Epithelial cell of prostate (primary cell): ENCODE measurements at places on chromosomes 3 and 15.

DNA sequence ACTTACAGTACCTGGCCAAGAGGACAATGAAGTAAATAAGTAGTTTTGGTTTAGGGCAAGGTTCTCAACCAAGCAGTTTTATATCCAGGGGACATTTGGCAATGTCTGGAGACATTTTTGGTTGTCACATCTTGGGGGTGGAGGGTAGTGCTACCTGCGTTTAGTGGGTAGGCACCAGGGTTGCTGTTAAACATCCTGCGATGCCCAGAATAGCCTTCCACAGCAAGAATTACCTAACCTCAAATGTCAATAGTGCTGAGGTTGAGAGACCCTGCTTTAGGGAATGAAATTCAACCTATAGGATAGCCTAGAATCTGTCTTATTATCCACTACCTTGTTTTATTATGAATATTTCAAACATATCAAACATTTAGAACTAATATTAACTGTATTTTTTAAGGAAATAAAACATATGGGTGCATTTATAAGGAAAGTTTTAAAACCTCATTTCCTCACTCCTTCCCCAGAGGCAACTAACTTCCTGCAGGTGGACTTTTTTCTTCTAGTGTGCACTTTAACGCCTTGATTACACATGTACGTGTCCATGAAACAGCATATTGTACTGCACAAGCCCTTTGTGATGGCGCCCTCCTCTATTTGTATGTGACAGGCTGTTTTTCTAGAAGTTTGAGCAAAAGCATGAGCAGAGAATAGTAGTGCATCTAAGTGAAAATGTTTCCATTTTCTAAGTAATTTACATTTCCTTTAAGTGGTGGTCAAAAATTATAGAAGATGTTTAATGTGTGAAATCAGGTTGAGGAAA, 57.1 kb downstream of the TRAK1 start:
- DNase-seq: no peak

- DNase-seq: no peak
These were observed 192.3 kb downstream of the PLCL2 start for GRCh38 chr3:17076940-17077605.

- DNase-seq: no peak
These were observed 9.2 kb upstream of the CCDC33 start for GRCh38 chr15:74226761-74227540.

DNA sequence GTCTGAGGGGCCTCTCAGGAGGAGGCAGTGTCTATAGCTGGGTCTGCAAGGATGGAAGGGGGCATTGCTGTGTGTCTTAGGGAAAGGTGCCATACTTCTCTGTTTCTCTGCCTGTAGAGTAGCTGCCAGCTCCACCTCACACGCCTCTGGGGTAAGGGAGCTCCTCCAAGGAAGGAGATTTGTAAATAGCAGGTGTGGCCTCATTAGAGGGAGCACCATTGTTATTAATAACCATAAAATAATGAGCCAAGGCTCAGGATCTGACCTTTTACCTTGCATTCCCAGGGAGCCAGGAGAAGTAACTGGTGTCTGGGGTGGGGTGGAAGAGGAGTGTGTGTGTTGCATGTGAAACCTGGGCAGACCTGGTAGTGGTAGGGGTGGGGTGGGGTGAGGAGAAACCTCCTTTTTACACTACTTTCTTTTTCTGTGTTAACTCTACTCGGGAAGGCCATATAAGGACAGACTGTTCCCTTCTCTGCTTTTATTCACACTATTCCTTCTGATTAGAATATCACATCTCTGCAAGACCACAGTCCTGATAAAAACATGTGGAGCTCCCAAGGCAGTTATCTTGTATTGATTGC, 2.2 kb upstream of the C15orf39 start:
- DNase-seq: no peak

- no peak for DNase-seq
These were observed 23.9 kb downstream of the CCDC13 start for GRCh38 chr3:42749025-42749752.
